ENCODE measurements at places on chromosomes 16 and 17.

DNA sequence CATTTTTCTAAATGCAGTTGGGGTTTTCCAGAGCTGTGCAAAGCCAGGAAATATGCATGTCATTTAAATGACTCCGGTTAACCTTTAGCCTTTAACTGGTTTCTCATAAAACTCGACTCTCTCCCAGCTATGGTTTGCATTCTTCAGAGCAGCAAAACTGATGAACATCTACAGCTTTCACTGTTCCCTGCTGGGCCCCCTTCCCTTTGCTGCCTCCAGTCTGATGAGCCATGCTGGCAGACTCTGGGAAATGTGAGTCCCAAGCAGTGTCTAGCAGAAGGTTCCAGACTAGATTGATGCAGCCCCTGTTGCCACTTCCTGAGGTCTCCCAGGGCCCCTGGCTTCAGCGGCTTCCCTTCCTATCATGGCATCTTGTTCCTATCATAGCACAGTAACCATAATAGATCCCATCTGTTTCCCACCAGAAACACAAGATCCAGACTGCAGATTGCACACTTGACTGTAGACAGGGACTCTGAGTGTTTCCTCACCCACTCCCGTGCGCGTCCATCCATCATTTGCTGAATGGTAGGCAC lies 135.4 kb downstream of the CLEC16A start:
- DNase-seq, result no peak

DNA sequence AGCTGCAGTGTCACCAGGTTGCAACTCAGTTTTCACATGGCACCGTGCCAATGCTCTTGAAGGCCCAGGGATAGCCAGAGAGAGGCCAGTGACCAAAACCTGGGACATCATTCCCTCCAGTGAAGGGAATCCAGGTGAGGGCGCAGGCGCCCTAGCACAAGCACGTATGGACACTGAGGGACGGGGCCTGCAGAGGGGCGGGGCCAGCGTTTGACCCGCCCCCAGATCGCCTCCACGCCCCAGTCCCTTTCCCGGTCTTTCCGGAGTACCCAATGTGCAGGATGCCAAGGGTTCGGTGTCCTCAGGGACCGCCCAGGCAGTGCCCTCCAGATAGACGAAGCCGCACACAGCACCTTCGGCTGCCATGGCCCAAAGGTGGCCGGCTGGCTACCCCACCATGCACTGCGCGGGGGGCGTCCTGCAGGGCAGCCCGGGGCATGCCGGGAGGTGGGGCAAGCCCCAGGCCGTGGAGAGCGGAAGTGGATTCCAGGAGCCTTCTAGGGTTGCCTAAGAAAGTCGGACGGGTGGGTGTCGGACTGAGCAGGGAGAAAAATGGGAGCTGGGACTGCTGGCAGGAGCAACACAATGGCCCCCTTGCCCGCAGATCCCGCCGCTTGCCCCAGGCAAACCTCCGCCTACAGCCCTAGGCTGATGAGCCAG lies 4.6 kb downstream of the SLC12A4 start:
- DNase-seq, result no peak

DNA sequence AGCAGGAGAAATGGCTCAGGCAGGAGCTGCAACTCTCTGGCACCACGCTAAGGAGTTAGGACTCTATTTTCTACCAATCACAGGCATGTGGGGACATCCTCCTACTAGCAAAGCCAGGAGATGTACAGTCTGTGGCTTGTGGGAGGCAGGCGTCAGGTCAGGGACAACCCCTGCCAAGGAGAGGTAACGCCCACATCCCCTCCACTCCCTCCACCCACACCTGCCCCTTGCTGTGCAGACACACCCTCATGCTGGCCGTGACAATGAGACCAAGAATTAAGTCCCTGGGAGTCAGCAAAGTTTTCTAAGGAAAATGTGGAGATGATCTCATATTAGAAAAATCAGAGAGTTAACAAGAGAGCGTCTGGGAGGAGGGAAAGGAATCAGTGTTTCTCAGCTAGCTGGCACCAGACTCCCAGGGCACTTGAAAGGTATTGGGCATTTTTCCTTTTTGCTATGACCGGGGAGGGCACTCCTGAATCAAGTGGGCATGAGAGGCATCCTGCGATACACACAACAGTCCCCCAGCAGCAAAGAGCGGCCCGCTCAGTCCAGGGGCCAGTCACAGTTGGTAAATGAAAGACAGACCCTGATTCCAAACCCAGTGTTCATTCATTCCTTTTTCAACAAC lies 87.3 kb upstream of the RPL38 start:
- DNase-seq, result no peak

DNA sequence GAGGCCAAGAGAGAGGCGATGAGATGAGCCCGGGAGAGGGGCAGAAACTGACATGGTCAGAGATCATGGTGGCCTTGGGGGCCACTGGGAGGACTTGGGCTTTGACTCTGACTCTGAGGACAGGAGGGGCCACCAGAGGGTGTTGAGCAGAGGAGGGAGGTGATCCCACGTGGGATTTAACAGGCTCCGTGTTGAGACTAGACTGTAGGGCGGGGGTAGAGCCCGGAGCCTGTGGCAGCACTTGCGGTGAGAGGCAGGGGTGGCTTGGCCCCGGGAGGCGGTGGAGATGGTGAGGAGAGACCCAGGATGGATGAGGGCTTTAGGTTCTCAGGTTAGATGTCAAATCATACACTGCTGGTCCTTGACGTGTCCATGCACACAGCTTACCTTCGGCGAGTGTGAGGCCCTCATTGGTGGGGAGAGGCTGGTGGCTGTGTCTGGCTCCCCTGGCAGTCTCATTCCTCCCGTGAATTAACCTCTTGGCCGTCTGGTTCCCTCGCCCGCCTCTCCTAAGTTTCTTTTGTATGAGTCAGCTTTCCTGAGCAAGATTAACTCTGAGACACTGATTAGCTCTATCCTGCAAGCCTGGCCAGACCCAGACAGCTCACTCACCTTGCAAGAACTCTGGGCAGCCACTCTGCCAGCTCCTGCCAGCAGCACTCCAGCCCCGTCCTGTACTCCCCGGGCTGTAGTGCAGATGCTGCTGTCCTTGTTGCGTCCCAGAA lies 39.7 kb downstream of the VPS35L start:
- no peak for DNase-seq

- DNase-seq, result peak; percentile 87
These were observed at the start of gene PIPOX for GRCh38 chr17:29042679-29043538. PIPOX (plus strand) TSS chr17:29043141; CDS start chr17:29043226, 85 bp downstream.

DNA sequence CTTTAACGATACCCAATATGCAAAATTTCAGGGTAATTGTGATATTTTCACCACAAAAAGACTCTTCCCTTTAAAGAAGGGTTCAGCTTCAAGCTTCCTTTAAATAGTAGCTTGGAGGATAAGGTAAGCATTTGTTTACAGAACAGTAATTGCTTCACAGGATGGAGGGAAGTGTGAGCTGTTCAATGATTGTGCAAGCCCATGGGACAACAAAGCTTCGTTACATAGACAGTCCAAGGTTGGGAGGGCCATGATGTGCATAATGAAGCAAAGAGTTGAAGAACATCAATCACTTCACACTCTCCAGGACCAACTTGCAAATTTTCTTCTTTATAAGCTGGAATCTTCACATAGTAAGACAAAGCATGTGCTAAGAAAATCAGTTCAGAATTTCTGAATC lies 145.0 kb upstream of the ASIC2 start:
- no peak for DNase-seq

- DNase-seq, result no peak
These were observed 1.8 kb downstream of the TSPOAP1 start for GRCh38 chr17:58326609-58327362.

- DNase-seq, result no peak
These were observed 24.8 kb upstream of the BPTF start for GRCh38 chr17:67800495-67800928.

GRCh38 chr17:69948406-69948805 lies 126.6 kb upstream of the KCNJ16 start:
- DNase-seq, result no peak

GRCh38 chr17:75553295-75554110 lies 28.0 kb downstream of the LLGL2 start:
- no peak for DNase-seq

DNA sequence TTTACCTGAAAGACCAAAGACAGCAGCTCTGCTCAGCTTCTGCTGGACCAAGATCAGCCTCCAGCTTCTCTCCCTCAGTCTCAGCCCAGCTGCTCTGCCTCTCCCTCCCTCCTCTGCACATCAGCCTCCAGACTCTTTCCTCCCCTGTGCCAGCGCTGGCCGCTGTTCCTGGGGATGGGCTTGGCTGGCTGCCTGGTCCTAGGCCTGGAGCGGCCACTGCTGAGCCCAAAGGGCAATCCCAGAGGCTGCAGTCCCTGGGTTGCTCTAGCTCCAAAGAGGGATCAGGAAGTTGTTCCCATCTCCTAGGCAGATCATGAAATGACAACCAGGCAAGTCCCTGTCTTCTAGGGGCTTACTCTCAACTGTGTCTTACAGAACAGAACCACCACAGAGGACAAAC lies 31.3 kb downstream of the DCUN1D3 start:
- no peak for DNase-seq

- no peak for DNase-seq
These were observed 16.6 kb downstream of the CTU2 start for GRCh38 chr16:88722784-88723506.

DNA sequence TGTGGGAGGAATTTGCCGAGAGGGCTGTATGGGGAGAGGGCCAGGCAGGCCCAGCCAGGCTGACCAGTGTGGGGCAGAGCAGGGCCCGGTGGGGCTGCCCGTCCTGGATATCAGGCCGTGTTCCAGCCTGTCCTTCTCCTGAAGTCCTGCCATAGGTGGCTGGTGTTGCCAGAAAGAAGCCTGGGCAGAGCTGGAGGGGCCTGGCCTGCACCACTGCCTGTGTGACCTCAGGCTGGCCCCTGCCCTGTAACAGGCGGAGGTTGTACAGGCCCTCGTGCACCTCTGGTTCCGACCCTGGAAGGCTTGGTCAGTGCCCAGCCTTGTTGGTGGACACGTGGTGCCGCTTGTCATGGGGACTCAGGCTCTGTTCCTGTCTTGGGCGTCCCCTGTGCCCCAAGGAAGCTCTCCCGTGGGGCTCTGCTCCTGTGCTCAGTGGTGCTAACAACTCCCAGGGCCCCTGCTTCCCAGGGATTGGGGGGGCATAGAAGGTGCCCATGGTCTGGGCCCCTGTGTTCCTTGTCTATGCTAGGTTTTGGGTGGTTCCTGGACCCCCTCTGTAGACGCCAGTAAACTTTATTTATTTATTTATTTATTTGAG lies 33.3 kb downstream of the ADCY7 start:
- no peak for DNase-seq

- DNase-seq, result no peak
These were observed 25.9 kb downstream of the LPCAT2 start for GRCh38 chr16:55534756-55535155.

GRCh38 chr16:30401768-30402425 lies 5.5 kb upstream of the ZNF771 start:
- peak; percentile 34 for DNase-seq

GRCh38 chr17:5861246-5861645 lies 208.9 kb upstream of the WSCD1 start:
- no peak for DNase-seq

DNA sequence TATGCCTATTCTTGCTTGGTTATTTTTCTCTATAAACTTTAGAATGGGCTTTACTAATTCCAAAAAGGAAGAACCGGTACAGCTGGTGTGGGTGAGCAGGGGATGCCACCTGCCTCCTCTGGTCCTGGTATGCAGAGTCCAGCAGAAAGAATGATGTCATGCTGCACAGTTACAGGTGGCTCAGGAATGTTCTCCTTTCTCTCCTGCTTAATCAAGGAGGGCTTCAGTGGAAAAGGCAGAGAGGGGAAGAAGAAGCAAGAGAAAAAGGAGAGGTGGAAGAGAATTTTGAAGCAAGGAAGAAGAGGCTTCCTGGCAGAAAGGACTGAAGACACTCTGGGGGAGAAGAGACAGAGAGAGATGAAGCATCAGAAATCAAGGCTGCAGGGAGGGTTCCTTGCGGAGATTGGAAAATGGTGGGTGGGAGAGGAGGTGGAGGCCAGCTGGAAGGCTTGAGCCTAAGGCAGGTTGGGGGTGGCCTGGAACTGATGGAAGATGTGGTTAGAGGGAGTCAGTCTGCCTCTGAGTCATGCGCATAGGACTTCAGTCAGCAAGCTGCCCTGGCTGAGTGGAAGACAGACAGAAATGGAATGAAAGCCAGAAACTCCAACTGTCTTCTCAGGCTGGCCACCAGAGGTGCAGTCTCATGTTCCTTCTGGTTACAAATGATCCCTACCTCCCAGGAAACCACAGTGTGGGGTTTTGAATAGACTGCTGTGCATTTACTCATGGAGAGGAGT lies 64.6 kb upstream of the CRHR1 start:
- no peak for DNase-seq

DNA sequence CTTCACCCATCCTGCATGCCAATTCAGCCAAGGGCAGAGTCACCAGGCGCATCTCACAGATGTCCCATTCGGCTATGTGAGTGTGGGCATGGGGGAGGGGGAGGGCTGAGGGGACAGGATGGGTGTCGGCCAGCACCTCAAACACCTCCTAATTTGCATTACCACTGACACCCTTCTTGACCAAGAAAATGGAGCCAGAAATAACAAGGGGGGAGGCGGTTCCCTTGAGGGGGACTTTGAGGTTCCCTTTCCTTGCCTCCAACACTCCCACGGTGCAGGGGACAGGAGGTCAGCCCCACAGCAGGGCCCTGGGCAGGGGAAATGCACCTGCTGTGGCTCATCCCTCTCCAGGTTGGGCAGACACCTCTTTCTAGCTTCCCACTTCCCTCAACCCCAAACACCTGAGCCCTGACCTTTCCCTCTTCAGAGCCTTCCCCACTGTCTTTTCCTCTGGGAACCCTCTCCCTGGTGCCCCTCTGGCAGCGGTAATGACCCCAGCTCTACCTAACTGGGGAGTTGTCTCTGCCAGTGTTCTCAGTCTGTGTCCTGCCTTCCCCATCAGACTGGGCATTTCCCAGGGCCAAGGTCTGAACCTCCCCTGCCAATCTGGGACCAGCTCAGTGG lies 18.2 kb upstream of the TBX21 start:
- no peak for DNase-seq

DNA sequence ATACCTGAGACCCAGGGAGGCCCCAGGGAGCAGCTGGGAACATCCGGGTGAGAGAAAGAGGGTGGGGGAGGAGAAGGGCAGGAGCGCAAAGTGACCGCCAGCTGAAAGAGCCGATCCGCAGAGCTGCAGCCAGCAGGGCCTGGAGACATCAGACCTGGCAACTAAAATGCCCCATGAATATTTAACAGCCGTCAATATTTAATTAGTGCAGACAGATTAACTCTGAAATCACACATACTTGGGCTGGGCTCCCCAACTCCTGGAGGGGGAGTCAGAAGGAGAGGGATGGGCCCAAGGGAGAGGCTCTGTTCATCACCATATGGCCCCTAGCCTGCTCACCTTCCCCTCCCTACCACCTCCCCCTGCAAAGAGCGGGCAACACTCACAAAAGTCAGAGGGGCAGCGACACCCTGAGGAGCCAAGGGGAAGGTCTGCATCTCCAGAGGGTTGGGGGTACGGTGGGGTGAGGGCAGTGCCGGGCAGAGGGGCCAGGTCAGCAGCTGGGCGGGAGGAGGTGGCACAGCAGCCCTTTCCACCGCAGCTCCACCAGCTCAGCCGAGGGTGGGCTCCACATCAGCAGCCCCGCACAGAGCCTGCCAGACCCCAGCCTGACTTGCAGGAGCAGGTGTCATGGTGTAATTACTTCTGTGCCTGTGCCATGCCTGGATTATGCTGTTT lies 61.9 kb upstream of the CCL1 start:
- DNase-seq, result no peak

Data from DMS153 (cell line).